NCI-H1092 (cell line): ENCODE measurements at places on chromosomes 4 and X.
A peak's percentile ranks its signal among the peaks of the same experiment; 100 is the strongest.

DNA sequence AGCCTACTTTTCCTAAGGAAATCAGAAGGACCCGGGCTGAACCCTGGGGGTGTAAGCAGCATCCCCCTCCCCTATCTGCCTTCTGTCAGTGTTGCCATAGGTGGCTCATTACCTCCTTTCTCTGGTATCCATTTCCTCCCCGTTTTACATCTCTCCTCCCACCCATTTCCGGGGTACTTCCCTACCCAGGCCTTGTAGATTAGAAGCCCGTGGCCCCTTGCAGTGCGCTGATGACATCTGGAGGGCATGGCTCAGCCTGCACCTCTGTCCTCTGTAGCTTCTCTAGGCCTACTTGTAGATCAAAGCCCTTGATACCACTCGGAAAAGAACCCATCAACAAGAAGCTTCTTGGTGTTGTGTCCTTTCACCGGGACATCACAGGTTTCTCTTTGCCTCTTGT, 71.8 kb downstream of the NBDY start:
- no peak for DNase-seq

- DNase-seq: no peak
Observed at GRCh38 chrX:2451501-2452316, 49.1 kb downstream of the DHRSX start.

- DNase-seq: no peak
Observed at GRCh38 chr4:118849867-118850487, 14.1 kb upstream of the SEC24D start.

- no peak for DNase-seq
Observed at GRCh38 chr4:87229979-87230378, 9.6 kb upstream of the KLHL8 start.

- DNase-seq: peak; percentile 86
Observed at GRCh38 chr4:42282081-42282901, 115.0 kb upstream of the SHISA3 start.

DNA sequence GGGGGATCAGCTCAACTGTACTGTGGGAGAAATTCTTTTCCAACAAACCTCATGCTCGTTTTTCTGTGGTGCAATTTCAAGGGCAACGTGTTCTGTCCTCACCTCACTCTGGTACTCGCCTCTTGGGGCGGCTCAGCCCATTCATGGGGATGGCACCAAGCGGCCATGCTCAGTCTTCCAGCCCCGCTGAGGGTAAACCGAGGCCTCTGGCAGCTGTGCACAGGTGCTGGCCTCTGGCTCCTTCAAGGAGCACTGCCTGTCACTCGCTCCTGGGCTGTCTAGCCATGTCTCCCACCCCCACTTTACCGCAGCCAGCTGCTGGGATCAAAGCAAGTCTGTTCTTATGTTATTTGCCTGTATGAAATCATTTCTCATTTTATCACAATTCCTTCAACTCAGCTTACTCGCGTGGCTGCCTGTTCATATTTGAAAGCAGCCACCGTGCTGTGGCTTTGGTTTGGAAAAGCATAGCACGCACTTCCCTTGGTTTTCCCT, 70.2 kb downstream of the MTMR1 start:
- no peak for DNase-seq

DNA sequence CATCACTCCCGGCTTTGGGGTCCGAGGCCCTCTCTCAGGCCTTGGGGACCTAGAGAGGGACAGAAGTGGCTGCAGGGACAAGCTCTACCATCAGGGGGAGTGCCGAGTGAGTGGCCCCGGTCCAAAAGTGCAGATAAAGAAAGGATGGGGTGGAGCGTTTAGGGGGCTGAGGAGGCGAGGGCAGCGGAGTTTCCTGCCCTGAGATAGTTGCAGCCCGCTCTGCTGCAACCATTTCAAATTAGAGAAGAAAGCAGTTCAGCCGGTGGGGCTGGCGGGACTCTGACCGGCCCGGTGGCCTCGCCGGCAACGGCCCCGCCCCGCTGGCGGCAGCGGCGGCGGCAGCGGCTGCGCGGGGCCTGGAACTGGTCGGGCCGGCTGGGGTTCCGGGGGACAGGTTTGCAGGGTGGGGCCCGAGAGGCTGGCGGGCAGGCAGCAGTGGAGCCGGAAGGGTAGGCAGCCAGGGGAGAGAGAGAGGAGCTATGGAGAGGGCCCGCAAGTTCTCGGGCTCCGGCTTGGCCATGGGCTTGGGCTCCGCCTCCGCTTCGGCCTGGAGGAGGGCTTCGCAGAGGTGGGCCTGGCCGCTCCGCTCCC, 7.6 kb downstream of the DLG3 start:
- peak; percentile 18 for DNase-seq

DNA sequence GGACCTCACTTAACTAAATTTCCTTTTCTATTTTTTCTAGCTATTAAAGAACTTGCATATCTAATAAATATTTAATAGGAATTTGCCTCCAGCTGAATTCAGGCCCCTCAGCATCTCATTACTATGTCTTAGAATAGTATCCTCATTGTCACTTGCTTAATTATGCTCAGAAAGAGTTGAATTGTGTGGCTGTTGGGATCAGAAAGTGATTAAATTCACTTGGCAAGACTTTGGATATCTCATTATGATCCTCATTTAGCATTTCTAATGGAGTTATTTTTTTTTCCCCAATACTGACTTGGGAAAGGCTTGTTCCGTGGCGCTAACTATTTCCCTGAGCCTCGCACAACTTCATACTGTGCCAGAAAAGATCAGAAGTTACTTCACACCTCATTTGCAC, 158.8 kb downstream of the IDS start:
- DNase-seq: no peak

DNA sequence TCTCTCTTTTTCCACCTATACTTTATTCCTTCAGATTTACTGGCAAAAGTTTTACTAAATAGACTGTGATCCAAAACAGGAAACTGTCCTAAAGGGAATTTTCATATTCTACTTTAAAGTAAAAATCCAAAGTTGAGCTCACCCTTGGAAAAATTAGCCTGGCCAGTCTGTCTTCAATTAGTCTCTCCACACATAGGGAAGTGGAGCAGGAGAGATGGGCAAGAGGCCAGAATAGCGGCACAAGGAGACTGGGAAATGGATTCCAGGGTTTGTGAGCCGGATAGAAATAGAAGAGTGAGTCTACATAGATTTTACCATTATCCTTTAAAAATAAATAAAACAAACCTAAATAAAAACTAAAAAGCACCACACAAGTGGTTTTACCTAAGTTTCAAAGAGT, 16.2 kb upstream of the FRMD7 start:
- DNase-seq: no peak

DNA sequence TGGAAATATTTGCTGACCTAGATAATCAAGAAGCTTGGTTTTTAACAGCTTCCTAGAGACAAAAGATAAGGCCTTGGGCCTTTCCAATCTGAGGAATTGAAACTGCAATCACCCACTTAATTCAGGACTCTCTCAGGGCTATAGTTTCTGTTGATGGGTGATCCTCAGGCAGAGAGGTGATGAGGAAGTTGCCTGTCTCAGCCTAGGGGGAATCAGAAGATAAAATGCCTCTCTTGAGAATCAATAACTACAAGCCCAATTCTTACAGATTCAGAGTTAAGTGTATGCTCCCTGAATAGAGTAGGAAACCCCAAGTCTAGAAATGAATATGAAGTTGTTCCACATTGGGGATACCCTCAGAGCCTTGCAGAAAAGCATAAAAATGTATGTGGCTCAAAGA, 45.5 kb downstream of the NFKB1 start:
- no peak for DNase-seq

DNA sequence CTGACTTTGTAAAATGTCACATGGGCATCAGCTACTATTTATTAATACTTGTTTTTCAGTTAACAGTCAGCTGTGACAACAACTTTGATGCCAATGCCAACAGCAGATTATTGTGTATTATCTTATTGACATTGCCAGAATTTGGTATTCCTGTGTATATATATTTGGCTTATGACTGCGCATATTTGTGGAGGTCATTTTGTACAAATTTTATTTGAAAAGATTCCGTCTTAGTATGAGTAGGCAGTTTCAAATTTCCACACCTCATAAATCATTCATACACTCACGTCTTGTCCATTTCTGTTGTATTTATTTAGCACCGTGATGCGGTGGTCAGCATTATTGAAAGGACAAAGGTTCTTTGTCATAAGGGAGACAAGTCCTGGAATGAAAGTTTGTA, 558.2 kb upstream of the NDST4 start:
- no peak for DNase-seq

GRCh38 chrX:22889819-22890218, 109.9 kb upstream of the DDX53 start:
- no peak for DNase-seq

- peak; percentile 36 for DNase-seq
Observed at GRCh38 chr4:22339491-22339890, 176.4 kb downstream of the ADGRA3 start.

DNA sequence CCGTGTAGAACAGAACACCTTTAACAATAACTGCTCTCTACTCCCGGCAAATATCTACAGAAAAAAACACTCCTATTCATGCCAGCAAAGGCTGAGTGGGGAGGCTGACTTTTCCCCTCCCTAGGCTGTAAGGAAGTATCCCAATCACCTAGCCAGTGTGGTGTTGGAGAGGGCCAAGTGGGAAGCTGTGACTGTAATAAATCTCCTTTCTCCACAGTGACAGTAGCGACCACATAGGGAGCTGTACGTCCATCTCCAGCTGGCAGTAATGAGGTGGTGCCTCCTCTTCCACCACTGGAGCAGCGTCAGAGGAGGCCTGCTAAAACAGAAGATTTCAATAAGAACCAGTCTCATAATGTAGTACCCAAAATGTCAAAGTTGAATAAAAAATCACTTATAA, 47.9 kb upstream of the PLAC1 start:
- DNase-seq: no peak

GRCh38 chr4:78056265-78057129, 626 bp upstream of the FRAS1 start:
- peak; percentile 97 for DNase-seq

DNA sequence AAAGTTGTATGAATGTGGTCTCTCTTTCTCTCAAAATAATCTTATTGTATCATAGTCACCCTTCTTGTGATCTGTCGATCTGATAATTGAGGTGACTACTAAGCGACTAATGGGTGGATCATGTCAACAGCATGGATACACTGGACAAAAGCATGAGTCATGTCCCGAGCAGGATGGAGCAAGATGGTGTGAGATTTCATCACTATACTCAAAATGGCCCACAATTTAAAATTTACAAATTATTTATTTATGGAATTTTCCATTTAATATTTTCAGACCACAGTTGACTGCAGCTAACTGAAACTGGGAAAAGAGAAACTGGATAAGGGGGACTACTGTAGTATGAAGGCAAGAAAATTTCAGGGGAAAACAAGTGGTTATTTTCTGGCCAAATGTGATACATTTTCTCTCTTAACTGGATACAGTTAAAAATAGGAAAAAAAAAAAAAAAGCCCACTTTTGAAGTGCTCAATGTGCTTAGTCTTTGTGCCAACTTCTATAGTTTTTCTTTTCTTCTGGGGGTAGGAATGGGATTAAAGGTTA, 25.3 kb downstream of the FAM241A start:
- DNase-seq: no peak

- no peak for DNase-seq
Observed at GRCh38 chr4:126853715-126854114, 779.0 kb upstream of the INTU start.

DNA sequence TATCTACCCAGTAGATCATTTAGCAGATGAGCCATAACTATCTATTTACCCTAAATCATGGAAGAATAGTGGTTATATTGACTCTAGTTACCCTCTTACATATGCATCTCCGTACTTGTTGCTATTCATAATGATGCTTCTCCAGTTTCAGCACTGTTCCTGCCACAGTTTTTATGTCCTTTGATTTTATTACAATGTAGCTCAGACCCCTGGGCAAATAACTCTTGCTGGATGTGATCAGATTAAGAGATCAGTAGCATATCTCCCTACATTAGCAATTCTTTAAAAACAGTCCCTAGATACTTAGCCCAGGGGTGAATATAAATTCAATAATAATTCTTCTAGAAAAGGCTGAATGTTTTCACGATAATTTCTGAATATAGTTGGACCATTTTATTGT, 696.5 kb downstream of the ADGRL3 start:
- DNase-seq: no peak

GRCh38 chr4:122746485-122746965, 14.0 kb downstream of the BBS12 start:
- no peak for DNase-seq

- DNase-seq: no peak
Observed at GRCh38 chr4:88690355-88690754, 7.3 kb downstream of the NAP1L5 start.

DNA sequence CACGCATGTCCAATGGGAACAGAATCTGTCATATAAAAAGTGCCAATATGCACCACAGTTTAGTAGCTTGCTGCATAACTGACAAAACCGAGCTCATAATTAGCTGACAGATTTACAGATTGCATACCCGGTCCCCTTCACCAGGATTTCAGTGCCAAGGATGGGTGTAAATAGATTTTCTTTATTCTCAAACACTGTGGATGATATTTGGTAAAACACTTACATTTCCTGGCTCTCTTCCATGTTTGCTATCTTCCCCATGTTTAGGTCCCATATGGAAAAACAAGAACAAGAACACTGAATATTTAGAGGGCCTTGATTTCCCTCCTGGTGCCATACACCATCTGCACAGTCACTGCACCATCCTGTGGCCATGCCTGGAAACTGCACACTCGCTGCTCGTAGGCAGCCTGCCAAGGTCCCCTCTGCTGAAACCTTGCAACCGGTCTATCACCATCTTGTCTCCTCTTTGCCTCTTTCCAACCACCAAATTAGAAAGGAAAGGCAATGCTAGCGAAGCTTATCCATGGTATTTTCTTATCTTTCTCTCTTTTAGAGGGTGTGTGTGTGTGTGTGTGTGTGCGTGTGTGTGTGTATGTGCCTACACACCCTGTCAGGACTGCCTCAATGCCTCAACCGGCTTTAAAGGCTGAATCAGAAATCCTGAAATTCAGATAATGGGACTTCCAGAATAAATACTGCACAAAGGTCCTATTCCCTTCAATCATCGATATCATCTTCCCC, 124.2 kb upstream of the MBNL3 start:
- peak; percentile 69 for DNase-seq

DNA sequence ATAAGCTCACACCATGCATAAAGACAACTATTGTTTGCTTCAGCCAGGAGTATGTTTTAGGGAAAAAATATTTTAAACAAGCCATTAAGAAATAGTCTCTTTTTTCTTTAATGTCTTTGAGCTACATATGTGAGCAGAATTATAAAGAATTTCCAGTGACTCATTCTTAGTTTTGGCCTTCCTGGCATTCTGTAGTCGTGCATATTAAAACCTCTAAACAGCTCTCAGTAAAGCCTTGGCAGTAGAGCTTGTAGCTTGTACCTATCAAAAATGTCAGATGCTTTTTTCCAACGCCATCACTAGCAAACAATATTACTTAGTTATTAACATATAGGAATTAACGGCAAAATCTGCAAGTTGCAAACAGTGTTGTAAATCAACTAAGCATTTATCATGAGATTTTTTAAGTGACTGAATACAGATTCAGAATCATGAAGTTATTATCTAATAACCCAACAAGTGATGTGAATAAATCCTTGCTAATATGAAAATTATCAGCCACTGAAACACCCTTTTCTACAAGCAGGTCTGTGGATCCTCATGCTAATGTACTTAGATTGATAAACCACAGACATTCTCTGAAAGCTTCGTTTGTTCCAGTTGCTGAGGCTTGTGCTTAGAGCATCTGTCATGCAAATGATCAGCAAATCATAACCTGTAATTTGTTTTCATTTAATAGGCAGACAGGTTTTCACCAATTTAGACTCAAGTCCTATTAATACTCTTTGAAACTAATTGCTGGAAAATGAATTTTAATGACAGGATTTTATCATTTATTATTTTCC, 412.0 kb upstream of the ATOH1 start:
- no peak for DNase-seq
